ENCODE measurements at places on chromosomes 6 and 20.

DNA sequence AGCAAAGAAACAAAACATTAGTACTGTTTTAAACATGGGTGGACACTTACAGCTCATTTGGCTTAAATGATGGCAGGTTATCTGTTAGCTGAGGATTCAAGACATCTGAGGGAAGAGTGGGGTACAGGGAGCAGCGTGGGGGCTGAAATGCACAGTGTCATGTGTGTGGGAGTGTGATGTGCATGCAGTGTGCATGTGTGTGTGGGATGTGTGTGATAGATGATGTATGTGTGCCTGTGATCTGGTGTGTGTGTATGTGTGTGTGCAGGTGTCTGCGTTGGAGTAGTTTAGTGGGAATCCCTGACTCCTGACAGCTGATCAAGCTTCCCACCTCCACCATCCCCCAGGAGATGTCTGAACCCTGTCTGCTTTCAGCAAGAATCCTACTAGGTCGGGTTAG, 25.4 kb upstream of the GGTLC1 start:
- DNase-seq, result no peak

GRCh38 chr6:246352-246751, 45.9 kb upstream of the DUSP22 start:
- no peak for DNase-seq

GRCh38 chr6:163651915-163652668, 237.6 kb downstream of the QKI start:
- no peak for DNase-seq

DNA sequence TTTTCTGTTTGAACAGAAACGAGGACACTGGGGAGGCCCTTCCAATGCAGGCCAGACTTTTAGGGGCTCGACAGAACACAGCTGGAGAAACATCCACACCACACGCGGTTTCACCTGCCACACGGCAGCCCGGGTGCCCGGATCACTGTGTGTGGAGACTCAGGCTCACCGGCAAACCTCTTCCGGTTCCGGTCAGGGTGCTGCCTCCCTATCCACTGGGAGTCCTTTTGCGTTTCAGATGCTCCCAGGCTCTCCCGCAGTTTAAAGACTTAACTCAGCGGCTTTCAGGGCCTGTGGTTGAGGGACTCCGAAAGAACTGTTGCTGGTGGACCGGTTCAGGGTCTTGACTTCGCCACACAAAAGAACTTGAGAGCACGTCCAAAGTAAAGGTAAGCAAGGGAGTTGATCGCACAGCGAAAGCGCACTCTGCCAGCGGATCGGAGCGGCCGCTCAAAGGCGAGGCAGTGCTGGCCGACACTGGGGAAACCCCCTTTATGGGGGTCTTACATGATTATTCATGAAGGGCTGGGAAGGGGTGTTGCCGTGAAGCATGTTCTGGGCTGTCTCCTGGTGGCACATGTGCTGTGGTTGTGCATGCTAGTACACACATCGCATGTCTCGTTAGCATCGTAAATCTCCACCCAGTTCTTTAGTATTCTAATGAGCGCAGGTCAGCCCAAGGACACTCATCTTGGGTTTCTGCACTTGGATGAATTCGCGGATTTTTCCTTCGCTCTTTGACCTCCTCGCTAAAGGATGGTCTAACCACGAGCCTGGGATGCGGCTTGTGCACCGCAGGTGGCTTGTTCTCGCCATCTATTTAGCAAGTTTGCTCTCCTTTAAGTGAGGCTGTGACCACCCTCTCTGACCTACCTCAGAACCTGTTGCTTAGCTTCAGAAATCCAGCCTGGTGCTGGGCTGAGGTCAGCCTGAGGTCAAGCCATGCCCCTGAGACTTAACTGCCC, 180.3 kb downstream of the CDH26 start:
- no peak for DNase-seq

DNA sequence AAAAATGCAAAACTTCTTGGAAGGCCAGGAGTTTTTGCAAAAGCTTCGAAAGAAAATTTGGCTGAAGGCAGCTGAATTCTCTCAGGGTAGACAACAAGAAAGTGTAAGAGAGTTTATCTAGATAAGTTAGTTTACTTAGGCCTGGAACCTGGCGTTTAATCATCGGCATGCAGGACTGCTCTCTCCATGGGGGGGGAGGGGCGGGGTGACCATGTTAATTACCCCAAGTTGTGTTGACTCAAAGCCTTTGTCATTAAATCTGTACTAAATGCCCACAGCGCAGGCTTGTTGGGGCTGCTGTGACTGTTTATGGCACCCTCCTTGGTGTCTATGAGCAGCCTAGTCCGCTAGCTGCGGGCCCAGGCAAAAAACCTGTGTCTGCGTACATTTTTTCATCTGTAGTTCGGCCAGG, 20.1 kb upstream of the ZNF451 start:
- DNase-seq, result no peak

DNA sequence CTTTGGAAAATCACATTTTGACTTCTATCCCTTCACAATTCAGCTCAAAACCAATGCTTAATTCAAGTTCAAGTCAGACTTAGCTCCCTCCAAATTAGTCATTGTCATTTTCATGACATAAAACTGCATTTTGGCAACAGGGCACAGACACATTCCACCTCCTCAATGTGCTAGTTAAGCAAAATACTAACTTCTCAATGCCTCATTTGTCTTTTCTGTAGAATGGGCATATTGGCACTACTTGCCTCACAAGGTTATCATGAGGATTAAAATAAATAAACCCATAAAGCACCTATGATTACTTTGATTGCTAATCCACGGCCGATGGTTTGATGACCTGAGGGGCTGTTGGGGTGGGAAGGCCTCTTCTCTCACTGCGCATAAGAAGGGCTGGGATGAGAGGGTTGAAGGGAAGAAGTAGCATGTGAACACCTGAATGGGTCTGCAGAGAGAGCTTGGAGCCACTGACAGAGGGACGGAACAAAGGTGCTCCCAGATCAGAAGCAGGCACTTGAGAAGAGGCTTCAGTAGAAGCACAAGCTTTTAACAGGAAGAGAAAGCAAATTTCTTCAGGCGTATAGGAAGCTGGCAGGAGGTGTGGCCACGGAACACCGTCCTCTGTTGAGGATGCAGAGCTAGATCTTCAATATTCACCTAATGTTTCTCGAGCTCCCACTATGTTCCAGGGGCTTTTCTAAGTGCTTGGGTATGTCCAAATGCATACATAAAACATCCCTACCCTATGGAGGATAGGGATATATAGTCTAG, 11.7 kb upstream of the TBC1D7 start:
- DNase-seq, result no peak

DNA sequence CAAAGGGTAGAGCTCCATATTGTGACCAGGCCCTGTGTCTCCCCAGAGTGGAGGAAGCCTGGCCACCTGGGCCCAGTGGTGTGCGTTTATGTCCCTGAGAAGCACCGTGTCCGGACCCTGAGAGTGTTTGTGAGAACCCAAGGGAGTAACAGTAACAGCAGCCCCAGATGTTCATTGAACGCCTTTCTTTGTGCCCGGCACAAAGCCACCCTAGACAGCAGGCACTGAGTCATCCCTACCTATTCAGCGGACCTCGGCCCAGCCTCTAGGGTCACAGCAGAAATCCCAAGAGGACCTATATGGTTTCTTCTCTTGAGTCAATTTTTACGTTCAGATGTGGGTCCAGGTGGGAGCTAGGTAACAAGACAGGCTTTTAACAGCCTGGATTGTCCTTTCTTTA, 24.5 kb downstream of the BCAS4 start:
- DNase-seq, result no peak

- peak; percentile 35 for DNase-seq
Observed at GRCh38 chr20:50251992-50252511, 61.4 kb downstream of the CEBPB start.

DNA sequence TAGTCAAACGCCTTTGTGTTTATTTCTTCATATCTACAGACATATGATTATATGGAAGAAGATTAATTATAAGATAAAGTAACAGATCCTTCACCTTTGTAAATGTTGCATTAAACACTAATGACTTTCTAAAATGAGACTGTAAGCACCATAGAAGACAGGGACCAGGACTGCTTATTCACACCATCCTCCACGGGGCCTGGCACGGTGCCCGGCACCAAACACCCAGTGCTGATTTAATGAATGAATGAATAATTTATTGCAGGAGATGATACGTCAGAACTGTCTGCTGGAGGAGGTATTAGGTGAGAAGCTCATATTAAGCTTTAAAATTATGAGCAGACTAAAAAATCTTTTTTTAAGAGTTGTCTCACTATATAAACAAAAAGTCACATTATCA, 88.3 kb downstream of the SLX4IP start:
- DNase-seq, result no peak

DNA sequence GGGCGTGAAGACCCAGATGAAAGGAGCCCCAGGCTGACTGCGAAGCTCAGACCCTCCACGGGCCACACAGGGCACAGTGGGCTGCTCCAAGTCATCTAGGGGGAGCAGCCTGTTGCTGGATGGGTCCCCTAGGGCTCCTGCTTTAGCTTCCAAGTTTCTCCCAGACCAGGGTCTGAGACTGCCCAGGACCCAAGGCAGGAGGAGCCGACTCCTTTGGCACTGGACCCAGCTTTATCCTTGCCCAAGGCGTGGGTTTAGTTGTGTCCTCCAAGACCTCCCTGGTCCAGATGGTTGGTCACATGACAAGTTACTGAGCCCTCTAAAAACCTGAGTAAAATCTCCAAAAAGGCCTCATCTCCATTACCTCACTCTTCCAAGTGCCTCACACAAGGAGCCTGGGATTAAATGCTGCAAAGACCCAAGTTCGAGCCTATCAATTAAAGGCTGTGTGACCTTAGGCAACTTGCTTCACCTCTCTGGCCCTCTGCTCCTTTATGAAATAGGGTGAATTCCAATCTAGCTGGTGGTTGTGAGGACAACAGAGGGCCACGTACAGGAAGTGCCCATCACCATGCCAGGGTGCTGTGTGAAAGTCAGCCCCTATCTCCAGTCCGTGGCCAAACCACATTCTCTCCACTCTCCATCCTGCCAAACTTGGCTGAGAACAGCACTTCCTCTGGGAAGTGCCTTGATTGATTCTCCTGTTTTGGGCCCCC, 2.5 kb downstream of the NECAB3 start:
- DNase-seq, result no peak

DNA sequence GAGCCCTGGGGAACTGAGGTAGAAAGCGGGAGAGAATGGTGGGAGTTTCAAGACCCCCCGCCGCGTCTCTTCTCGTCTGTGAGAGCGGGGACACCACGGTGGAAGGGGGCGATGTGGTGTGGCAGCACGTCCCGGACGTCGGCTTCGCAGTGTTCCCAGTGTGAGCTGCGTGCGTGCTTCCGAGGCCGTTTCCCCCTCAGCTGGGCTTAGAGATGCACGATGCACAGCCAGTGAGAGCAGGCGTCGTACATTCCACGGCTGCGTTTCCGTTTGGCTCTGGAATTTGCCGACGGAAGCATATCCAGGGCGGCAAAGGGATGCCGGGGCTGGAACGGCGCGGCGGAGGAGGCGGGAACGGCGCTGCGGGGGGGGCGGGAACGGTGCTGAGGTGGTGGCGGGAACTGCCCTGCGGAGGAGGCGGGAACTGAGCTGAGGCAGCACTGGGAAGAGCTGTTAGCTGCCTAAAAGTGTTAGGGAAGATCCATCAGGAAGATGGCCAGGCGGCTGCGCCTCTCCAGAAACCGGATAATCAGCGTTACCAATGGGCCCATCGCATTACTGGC, 37.7 kb downstream of the KIF25 start:
- no peak for DNase-seq

DNA sequence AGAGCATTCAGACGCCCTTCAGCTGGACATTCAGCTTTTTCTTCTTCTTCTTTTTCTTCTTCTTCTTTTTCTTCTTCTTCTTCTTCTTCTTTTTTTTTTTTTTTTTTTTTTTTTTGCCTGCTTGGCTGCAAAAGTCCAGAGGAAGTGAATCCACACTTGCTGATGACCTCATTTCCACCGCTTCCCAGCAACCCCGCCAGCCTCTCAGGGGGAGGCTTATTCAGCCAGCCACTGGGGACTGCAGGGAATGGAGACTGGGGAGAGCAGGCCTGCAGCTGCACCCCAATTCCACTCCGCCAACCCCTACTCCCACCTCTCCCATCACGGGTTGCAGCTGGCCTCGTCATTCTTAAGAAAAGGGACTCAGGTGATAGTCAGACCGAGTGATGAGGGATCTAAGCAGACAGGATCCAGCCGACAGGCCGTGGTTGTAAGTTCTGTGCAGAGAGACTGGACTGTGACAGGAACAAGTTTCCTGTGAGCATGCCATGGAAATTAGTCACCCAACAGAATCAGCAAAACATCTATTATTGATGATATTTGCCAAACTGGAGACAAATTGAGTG, 59.0 kb upstream of the QKI start:
- DNase-seq, result no peak

DNA sequence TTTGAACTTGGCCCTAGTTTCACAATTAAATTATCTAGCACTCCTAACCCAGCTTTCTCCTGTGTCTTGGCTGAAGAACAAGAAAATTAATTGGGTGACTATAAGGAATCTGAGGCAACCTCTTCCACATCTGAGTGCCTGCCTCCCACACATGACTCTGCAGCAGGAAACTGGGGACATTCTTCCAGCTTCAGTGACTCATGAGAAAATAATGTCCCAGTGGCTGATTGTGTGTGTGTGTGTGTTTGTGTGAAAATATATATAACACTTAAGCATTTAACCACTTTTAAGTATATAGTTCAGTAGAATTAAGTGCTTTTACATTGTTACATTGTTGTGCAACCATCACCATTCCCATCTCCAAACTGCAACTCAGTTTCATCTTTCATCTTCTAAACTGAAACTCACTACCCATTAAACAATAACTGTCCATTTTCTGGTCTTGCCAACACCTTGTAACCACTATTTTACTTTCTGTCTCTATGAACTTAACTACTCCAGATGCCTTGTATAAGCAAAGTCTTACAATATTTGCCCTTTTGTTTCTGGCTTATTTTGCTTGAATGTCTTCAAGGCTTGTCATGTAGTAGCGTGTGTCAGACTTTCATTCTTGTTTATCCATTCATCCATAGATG, 8.7 kb downstream of the TRIM38 start:
- DNase-seq, result no peak

DNA sequence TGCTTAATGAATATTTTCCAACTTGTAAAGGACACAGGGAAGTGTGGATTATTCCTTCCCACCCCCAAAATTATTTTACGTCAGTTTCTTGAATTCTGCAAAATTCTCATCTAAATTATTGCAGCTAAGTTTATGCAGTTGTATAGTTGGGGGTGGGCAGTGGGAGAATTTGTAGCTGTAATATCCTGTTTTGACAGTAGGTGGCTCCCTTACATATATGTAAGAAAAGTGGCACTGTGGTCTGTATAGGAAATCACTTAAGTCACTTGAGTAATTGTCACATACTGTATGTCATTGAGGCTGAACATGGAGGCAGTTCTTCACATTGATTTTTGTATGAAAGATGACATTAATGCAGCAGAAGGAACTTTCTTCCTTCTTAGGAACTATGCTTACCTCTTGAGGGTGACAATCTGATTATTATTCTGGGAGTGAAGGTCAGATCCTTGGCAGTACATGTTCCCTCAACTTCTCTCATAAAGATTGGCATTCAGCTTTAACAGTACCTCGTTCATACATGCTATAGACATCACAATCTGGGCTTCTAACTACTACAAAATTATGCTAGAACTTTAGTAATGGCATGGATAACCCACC, 14.6 kb upstream of the CFAP206 start:
- no peak for DNase-seq
